Stimulated activated CD8-positive, alpha-beta memory T cell treated with anti-CD3 and anti-CD28 coated beads, Interleukin-4, amount 100 ng/mL, for 1 hour (primary cell): ENCODE measurements at places on chromosomes 1 and 21.

GRCh38 chr1:118304722-118305359, 119.8 kb upstream of the SPAG17 start:
- no peak for DNase-seq

DNA sequence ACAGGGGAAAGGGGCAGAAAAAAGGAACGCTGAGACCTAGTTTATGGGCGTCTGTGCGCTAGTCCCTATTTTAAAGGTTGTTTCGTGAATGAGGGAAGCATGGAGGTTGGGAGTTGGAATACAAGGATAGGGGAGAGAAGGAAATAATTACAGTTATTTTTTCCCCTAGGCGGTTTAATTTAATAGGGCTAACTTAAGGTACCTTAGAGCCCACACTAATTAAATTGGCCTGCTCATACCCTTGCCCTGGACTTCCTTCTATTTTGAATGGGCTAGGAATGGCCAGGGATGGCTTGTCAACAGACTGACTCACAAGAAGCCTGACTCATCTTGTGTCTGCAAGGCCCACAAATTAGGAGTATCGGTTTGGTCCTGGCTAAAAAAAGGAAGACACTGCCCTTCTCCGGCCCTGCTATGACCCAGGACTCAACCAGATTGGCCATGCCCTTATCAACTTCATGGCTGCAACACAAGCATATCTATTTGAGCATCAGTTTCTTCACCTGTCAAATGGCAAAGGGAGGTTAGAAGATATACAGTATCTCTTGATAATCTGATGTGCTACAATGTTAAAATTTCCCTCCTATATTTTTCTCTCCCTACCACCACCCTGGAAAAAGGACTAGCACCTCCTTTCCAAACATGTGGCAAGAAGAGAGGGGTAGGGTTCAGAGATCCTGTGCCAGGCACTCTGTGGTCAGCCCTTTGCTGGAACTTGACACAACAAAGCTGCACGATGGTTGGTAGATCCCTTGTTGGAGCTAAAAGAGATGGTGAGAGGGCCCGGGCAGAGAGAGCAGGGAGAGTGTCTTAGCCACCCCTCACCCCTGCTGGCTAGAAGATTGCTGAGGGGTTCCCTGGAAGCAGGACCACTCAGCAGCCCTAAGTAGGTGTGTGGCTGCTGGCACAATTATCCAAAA, 2.2 kb upstream of the SSBP3 start:
- no peak for DNase-seq

GRCh38 chr1:55255901-55256300, 40.7 kb upstream of the USP24 start:
- no peak for DNase-seq

DNA sequence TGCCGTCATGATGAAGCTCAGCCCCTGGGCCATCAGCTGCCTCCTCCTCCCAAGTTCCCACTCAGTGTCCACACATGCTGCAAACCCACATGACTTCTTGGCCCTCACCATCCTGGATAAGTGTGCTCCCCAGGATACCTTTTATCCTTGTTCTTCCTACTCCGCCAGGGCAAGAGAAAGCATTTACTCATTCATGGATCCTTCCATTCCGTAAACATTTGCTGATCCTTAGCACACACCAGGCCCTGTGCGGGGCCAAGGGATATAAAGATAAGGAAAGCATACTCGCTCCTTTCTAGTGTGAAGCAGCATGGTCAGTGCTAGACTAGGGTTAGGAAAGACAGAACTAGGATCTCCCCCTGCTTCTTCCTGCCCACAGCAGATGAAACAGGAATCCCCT, 122.1 kb upstream of the HMGB4 start:
- no peak for DNase-seq

DNA sequence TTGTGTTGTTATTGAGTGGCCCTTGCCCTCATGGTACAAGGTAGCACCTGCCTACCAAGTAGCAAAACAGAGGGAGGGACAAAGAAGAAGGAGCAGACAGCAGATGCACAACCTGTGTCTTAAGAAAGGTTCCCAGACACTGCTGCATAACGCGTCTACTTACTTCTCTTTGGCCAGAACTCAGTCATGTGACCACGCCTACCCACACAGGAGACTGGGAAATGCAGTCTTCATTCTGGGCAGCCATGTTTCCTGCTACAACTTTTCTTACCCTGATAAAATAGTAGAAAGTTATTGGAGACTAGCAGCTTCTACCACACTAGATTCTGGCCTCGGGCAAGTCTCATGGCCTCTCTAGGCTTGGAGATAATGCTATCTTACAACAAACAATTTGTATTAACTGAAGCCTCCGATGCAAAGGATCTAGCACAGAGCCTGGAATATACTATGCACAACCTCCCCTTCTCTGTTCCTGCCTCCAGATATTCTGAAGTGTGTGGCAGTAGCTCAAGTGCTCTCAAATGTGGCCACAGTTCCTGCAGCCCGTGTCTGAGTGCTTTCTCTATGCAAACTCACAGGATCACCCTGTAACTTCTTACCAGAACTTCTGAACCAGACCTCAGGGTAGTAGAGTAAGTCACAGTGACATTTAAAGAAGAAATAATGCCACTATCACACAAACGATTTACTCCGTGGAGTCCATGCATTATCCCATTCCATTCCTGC, 34.1 kb upstream of the BTG2 start:
- no peak for DNase-seq
